ENCODE measurements at places on chromosomes 13 and 19. TPM values are rescaled to one million over a fixed set of nuclear protein-coding genes. Genes with fewer than 3 reads are reported as not detected.

Gene LHB
- total RNA-seq, result not detected

Gene TTC9B
- not detected for total RNA-seq

Gene DYRK1B
- total RNA-seq, result 11.4 TPM

Gene FUT3
- total RNA-seq, result not detected

Gene ZNF253
- 4.2 TPM for total RNA-seq

Gene CYP2A7
- total RNA-seq, result not detected

Gene ZNF91
- 8.2 TPM for total RNA-seq

Gene ARL11
- total RNA-seq, result not detected

Gene SPC24
- 71.6 TPM for total RNA-seq

Gene ZNF256
- 1.9 TPM for total RNA-seq

Gene IL17D
- total RNA-seq, result 0.89 TPM

Gene RYR1
- total RNA-seq, result not detected

Gene MADCAM1
- total RNA-seq, result not detected

Gene SYCN
- total RNA-seq, result not detected

Gene TTYH1
- not detected for total RNA-seq

Gene GATAD2A
- 63.5 TPM for total RNA-seq

Gene NLRP11
- not detected for total RNA-seq

Gene POU2F2
- total RNA-seq, result 0.17 TPM

Gene ELOF1
- 69.8 TPM for total RNA-seq

Gene LIM2
- total RNA-seq, result not detected

Gene BRSK1
- 5.8 TPM for total RNA-seq

Gene ABHD17A
- 111 TPM for total RNA-seq

Gene ZNF558
- 14.9 TPM for total RNA-seq

Gene CEACAM8
- total RNA-seq, result not detected

Gene GIPC3
- 0.17 TPM for total RNA-seq

Gene ZNF582
- 2.2 TPM for total RNA-seq

Gene DIRAS1
- 0.34 TPM for total RNA-seq

Gene PCDH17
- total RNA-seq, result 0.17 TPM

Gene LIG1
- total RNA-seq, result 67.8 TPM

Gene ACP7
- 0.45 TPM for total RNA-seq

Gene SLITRK6
- 0.50 TPM for total RNA-seq

Gene CEACAM7
- not detected for total RNA-seq

Gene AMER2
- total RNA-seq, result not detected

Gene ZNF610
- total RNA-seq, result 1.8 TPM

Data from bronchus fibroblast of lung (primary cell).